Cortex of kidney (tissue), 1 donor: ENCODE measurements at places on chromosomes 1 and 21.

DNA sequence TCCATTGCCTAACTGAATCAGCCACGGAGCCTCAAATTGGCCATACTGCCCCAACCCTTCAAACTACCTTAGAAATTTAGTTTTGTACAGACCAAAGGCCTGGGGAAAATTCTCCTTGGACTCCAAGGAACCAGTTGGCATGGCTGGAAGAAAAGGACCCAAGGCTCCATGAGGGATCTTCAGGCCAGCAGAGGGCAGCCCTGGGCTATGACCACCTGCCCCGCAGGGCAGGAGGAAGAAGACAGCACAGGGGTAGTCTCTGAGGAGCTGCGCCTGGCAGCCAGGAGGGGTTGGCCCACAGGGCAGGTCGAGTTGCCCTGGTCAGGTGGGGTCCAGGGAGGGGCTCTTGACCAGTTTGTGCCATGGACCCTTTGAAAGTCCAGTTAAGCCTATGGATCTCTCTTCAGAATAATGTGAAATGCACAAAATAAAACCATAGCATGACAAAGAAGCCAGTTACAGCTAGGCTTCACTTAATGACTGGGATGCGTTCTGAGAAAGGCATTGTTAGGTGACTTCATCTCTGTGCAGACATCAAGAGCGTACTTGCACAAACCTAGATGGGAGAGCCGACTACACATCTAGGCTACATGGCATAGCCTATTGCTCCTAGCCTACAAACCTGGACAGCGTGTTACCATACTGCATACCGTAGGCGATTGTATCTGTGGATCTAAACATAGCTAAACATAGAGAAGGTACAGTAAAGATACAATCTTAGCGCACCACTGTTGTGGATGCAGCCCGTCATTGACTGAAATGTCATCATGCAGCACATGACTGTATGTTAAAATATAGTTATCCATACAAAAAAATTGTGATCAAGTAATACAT, 26.1 kb downstream of the CACNA1S start:
- DNase-seq: no peak

- no peak for DNase-seq
These were observed 17.7 kb upstream of the PIK3R3 start for GRCh38 chr1:46150085-46150484.

GRCh38 chr1:17553975-17554700, 14.6 kb downstream of the ARHGEF10L start:
- no peak for DNase-seq

DNA sequence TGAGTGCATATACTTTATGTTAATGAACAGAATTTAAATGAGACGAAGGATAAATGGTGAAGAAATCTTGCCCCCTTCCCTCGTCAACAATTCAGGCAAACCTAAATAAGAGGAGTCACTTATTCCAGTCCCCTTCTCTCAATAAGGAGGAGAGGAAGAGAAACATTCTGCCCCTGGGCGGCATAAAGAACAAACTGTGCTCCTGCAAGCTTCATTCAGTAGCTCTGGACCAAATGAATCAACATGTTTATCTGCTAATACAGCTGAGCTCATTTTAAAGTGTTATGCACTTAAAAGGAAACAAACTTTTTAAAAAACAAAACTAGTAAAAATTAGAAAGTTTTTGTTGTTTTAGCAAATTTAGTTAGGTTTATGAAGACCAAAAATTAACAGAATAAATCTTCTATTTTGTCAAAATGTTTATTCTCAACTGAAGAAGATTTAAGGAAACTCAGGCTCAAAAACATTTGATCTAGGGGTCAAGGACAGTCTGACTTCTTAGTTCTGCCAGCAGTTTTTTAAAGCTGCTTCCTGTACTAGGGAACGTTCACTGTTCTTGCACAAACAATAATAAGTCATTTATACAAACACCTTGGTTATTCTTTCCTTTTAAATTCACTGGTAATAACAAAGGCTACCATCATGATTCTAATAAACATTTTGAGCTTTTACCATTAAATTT, 58.3 kb downstream of the AKT3 start:
- no peak for DNase-seq

DNA sequence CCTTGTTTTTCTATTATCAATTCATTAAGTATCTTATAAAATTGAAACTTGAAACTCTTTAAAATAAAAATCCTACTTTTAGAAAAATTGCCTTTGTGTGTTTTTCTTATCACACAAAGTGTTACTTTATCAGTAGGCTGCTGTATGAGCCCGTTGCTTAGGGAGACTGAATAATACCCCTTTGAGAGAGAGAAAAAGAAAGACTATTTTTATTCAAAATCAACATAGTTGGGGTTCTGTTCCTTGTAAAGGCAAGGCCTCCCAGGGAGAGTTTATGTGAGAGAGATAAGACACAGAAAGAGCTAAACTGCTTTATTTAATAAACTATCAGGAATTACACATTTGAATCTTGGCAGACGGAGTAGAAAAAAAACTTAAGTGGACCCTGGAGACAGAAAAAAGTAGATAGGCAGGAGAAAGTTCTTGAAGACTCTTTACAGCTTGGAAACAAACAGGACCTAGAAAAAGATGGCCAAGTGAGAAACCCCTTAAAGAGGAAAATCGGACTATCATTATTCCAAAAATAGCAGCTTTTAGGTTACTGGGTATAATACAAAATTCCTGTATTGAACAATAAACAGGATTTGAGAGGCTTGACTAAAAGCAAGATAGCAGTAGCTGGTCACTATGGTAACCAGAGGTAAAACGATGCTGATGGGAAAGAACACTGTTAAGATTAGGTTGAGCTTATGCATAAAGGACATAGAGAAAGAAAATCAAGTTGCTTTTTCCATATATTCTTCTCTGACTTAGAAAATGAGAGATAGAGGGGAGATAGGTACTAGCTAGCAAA, 170.9 kb downstream of the LRRC7 start:
- DNase-seq: no peak

GRCh38 chr21:46363698-46364097, 39.7 kb downstream of the PCNT start:
- no peak for DNase-seq

GRCh38 chr1:161498646-161499045, 6.6 kb upstream of the FCGR2A start:
- no peak for DNase-seq

- DNase-seq: no peak
These were observed 136.8 kb downstream of the PRDM16 start for GRCh38 chr1:3205815-3206214.
